Right kidney (tissue), 9 donors: ENCODE measurements at places on chromosomes 6 and 20.

- no peak for DNase-seq
Measured at GRCh38 chr6:14656078-14656521, 538.5 kb downstream of the CD83 start.

- no peak for DNase-seq
Measured at GRCh38 chr6:157909282-157909664, 72.4 kb upstream of the SYNJ2 start.

DNA sequence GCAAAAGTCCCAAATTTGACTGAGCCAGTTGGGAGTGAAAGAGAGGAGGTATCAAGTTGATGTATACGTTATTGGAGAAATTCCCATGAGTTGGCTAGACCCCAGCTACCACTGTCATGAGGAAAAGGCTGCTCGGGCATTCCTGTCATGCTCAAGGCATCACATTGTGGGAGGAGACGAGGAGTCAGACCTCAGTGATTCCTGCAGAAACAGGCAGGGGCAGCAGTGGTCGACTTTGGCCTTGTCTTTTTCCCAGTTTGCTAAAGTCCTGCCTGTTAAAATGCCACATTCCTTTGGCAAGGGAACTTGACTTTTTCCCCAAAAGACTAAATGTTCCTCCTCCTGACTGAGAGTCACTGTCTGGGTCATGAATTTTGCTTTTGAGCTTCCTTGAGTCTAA is 295.5 kb upstream of the HS3ST5 start:
- no peak for DNase-seq

- no peak for DNase-seq
Measured at GRCh38 chr20:23399568-23400241, 21.6 kb downstream of the NAPB start.
